ENCODE measurements at places on chromosomes 4 and X.
A peak's percentile ranks its signal among the peaks of the same experiment; 100 is the strongest.

- DNase-seq, result peak; percentile 98
Observed at GRCh38 chr4:13918991-13919441, 291.5 kb upstream of the BOD1L1 start.

- DNase-seq, result no peak
Observed at GRCh38 chrX:644304-645281, 14.0 kb downstream of the SHOX start.

DNA sequence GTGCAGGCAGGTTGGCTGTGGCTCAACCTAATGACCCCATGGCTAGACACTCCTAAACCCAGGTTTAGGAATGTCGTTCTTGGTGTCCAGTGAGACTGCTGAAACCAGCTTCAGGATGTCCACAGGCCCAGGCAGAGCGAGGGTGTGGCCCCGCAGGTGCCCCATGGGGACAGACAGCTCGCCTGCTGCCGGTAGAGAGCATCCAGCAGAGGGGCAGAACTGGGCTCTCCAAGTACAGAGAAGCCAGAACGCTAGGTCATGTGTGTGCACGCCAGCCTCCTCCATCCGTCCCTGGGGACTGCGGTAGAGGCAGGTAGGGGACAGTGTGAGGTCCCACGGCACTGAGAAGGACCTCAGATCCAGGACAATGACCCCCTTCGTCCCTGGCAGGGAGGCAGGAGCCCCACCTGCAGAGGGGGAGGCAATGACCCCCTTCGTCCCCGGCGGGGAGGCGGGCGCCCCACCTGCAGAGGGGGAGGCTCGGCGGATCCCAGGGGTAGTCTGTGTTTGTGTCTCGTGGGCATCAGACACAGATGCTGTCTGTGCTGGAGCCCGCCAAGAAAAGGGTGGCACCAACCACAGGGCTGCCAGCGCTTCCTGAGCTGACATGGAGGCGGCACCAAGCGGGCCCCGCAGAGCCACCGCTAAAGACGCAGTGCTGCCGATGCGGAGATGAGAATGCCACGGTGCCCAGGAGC, 118.4 kb downstream of the FAM53A start:
- no peak for DNase-seq

GRCh38 chrX:39828971-39829370, 268.8 kb downstream of the BCOR start:
- DNase-seq, result no peak

- DNase-seq, result no peak
Observed at GRCh38 chr4:162871990-162872389, 294.7 kb downstream of the NAF1 start.

- no peak for DNase-seq
Observed at GRCh38 chr4:136329042-136329662, 1203.1 kb downstream of the PCDH18 start.

GRCh38 chrX:117919755-117920154, 196.9 kb downstream of the KLHL13 start:
- no peak for DNase-seq

DNA sequence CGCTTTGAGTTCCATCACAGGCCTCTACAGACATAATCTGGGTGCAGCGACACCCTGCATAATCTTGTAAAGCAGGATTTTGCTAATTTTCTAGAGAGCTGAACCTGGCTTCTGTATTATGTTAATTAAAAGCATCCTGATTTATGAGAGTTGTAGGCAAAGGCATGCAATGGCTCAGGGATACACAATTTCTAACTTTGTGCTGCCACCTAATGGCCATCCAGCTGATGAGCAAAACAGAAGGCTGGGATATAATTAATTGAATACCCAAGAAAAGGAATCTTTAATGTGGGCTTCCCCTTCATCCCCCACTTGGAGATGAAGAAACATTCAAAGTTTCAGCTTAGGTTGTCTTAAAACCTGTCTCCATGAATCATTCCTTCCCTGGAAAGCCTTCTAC, 78.1 kb downstream of the BMP15 start:
- no peak for DNase-seq

DNA sequence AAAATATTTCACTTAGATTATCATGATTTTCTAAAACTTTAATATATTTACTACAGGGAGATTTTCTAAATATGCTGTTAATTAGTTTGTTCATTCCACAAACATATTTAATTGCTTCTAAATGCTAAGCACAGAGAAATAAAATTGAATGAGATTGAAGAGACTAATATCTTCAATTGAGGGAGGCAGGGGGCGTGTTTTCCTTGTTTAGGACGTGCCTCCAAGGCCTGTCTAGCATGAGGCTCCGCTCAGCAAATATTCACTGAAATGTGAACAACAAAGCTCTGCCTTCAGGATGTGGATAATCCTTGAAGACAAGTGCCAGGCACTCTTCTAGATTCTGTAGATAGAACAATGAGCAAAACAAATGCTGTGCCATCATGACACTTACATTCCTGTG, 98.1 kb downstream of the TSPAN5 start:
- no peak for DNase-seq

GRCh38 chr4:94635177-94635576, 122.6 kb upstream of the BMPR1B start:
- peak; percentile 38 for DNase-seq

DNA sequence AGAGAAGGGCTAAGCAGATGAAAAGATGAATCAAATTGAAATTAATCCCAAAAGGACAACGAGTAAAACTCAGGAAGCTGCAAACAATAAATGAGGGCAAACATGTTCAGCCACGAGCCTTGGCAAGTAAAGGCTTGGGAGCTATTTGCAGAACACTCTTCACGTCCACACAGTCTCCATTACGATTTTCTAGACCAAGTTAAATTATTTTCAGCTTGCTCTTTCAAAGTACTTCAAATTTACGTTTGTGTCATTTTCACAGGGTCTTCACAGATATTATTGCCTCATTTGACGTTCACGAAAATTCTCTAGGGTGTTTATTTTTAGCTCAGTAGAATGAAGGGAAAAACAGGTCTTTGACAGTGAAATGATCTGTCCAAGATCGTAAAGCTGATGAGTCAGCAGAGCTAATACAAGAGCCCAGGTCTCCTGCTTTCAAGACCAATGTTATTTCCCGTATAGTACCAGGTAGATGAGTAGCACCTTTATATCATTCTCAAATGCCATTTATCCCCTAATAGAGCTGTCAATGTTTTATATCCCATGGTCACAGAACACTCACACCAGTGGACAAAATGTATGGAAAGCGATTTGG, 20.9 kb downstream of the KLB start:
- DNase-seq, result no peak

GRCh38 chr4:34566091-34566490, 1678.2 kb downstream of the ARAP2 start:
- no peak for DNase-seq

DNA sequence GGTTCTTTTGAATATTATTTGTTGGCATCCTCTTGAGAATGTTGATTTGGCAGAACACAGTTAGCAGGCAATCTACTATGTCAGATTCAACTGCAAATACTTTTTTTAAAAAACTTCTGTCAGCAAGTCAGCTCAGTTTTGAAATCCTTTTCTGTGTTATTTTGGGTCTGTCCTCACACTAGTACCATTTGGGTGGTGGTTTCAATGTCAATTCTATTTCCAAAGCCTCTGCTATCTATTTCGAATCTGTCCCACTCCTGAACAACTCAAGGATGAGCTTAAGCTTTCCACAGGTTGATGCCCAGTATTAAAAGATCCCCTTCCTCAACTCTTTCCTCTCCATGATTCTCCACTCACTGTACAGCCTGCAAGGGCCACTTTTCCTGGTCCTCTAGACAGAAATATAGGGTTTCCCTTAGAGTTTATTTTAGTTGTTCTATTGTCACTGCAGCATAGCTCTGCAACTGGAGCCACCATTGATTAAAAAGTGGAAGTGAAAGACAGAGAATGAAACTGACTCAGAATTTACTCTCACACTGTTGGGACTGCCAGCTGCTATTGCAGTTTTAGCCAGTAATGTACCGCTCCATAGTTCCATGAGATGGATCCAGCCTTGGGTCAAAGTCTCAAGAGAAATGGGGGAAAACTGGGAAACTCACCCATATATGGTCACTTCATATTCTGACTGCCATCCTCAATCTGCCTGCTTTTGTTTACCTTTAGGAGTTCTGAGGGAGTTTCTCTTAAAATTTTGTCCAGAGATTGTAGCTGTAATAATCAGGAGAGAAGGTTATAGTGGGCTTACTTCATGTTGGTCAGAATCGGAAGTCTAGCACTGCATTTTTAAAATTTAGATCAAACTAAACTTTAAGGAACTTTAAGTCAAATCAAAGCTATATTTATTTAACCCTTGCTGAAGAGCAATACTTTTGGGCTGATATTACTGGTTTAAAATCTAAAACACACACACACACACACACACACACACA, 14.6 kb downstream of the HDX start:
- DNase-seq, result no peak

DNA sequence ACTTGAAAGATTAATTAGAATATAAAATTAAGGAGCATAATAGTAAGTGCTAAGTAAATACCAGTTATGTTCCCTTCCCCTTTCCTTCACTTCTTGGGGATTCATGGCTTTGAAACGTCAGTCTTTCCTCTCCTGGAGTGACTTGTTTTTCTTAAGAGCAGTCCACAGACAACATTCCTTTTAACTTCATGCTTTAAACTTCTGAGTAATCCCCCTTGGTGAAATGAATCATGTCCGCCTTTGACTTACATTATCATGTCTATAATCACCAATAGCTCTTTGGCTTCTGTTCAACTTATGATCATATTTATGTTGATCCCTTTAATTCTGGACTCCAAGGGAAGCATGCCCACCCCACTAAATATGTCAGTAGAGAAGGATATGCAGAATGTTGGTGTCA, 1012.1 kb upstream of the SLIT2 start:
- peak; percentile 1 for DNase-seq

- DNase-seq, result no peak
Observed at GRCh38 chr4:167544391-167544790, 310.1 kb upstream of the SPOCK3 start.

DNA sequence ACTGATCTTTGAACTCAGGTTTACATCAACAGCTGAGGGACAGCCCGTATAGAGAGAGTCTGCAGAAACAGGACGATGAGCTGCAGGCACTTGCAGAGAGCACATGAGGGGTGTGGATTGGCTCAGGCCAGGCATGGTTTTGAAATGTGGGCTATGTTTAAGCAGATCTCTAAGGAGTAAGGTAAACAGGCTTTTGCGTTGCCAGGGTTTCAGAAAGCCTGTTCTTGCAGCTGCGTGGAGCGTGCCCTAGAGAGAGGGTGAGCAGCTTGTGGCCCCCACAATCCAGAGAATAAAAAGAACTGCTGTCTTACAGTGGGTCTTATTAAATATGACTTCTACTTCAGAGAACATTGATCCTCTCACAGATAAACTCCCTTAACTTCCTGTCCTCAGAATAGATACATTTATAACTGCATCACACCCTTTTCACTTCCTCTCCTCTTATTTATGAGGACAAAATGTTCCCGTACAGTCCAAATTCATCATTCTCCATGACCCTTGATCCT, 64.1 kb downstream of the TMA16 start:
- DNase-seq, result no peak

DNA sequence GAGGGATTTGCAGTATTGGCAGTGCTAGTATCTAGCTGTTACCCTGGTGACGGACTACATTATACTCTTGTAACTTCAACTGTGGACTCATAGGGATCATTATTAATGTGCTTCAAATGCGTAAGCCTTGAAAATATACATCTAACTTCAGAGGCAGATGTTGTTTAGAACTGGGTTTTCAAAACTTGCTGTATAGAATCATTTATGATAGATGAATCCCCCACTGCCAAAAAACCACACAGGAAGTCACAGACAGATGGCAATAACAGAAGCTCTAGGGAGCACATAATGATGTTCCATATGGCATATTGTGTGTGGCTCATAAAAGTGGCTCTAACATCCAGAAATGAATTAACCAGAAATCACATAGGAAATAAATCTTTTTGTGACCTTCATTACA, 62.3 kb upstream of the RELL1 start:
- DNase-seq, result no peak

DNA sequence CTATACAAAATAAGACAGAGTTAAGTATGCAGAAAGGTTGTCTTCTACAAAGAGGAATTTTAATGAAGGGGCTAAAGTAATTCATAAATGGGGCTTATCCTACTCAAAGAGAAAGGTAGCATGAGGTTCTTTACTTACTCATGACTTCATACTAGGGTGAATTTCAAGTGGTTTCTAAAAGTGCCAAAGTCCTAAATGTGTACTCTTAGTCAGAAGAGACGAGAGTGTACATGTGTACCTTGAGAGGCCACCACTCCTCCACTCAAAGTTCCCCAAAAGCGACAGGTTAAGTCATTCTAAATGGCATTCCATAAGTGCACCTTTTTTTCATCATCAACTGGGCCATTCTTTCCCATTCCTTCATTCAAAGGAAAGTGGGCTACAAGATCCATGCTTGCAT, 21.9 kb downstream of the EDA2R start:
- DNase-seq, result no peak

GRCh38 chr4:74365761-74366160, 816 bp downstream of the EREG start:
- DNase-seq, result no peak

DNA sequence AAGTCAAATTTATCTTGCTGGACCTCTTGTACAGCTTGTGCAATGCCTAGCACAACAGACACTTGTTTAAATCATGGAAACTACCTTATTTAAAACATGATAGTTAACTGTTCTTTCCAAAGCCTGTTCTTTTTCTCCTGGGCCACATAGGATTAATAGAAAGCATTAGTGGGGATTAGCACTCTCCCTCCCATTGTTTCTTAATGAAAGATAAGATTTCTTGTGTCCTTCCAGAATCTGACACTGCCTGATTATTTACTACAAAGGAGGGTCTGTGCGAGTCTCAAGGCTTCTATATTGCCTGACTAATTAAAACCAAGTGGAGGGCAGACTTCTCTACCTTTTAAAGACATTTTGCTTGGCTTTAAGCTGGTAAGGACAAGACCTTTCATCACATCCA, 8.5 kb upstream of the ELMOD2 start:
- DNase-seq, result no peak

GRCh38 chrX:133796282-133796681, 189.1 kb downstream of the GPC3 start:
- no peak for DNase-seq

DNA sequence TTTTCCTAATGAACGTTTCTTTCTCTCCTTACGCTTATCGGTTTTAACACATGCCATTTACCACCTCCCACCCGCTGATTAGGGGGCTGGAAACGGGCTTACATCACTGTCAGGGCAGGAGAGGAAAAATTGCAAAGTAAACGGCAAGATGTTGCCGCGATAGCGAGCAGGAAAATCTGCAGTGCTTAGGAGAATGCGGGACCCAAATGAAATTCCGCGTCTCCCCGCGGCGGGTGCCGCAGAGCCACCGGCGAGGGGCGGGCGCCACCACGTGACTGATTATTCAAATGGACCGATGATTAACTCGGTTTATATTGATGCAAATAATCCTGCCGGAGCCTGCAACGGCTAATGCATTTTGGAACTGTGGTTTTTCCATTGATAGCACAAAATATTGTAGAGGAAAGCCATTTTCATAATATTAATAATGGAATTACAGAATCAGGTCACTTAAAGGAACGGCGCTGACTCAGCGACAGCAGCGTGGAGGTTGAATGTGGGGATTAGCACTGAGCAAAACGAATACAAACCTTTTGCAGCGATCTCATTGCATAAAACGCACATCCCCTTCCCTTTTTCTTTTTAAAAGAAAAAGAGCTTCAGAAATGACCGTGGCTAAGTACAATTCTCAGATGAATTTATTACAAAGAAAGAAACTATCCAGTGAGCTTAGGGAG, 224.2 kb downstream of the STIM2 start:
- no peak for DNase-seq
